Neuronal stem cell (in vitro differentiated cells): ENCODE measurements at places on chromosomes 3 and 15.

DNA sequence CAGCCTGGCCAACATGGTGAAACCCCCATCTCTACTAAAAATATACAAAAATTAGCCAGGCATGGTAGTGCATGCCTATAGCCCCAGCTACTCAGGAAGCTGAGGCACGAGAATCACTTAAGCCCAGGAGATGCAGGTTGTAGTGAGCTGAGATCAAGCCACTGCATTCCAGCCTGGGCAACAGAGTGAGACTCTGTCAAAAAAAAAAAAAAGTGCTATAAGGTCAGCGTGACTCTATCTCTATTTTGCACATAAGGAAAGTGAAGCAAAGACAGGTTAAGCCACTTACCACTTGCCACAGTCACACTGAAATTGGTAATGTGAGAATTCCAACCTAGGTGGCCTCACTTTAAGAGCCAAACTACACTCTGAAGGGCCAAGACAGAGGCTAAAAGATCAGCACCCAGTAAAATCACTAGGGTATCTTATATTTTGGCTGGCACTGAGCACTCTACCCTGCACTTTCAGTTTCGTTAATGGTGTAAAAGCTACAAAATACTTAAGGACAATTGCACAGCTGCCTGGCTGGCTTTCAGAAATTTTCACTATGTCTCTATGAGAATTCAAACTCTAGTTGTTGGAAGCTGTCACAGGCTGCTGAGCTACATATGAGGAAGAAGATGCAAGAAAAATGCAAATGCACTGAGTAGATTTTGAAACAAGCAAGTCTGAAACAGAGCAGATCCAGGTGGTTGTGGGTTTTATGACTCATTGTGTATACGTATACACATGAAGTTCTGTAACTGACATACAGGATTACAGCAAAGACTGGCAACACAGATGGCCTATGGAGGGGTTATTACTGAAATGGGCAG lies 32.7 kb downstream of the TRANK1 start:
- no peak for DNase-seq

GRCh38 chr15:89475661-89476060 lies 20.7 kb downstream of the RHCG start:
- no peak for DNase-seq

GRCh38 chr15:50066202-50066601 lies 52.8 kb downstream of the ATP8B4 start:
- no peak for DNase-seq

GRCh38 chr3:149554826-149555225 lies 80.3 kb downstream of the TM4SF4 start:
- DNase-seq, result no peak

DNA sequence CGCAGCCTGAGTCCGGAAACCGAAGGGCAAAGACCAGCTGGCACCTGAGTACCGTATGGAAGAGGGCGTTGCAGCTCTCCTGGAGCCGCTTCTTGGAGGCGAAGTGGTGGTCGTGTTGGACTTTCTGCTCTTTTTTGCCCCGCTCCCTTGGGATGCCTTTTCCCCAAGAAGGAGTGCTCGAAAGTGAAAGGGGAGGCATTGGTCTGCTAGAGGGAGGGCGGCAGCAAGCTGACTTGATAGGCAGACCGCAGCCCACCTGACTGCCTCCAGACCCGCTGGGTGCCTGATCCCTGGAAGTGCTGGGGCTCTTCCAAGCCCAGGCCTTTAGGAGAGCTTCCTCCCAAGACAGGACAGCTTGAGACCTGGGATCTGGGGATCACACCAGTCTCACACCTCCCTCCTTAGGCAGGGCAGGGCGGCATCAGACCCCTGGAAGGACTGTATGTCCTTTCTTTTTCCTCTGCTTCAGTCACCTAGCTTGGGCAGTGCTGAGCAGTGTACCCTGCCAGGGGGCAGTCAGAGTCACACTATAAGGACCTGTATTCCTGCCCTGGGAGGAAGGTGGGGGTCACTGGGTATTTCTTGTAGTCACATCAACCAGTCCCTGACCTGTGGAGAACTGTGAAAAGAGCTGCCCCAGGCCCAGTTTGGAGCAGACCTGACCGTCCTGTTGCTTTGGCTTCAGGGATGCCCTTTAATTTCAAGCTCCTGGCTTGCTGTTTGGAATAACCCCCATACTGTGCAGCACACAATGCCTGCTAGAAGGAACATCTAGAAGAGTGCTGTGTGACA lies 2.1 kb downstream of the ACVR2B start:
- DNase-seq, result no peak
